Stimulated activated CD4-positive, alpha-beta T cell treated with anti-CD3 and anti-CD28 coated beads, Interleukin-15, amount 100 ng/mL, for 1 hour (primary cell): ENCODE measurements at places on chromosomes 3 and 15.

GRCh38 chr3:150544726-150545125, 1.6 kb downstream of the SERP1 start:
- DNase-seq = no peak

GRCh38 chr3:48369693-48370332, 2.2 kb upstream of the FBXW12 start:
- no peak for DNase-seq

GRCh38 chr3:64743156-64743886, 55.5 kb upstream of the ADAMTS9 start:
- no peak for DNase-seq

DNA sequence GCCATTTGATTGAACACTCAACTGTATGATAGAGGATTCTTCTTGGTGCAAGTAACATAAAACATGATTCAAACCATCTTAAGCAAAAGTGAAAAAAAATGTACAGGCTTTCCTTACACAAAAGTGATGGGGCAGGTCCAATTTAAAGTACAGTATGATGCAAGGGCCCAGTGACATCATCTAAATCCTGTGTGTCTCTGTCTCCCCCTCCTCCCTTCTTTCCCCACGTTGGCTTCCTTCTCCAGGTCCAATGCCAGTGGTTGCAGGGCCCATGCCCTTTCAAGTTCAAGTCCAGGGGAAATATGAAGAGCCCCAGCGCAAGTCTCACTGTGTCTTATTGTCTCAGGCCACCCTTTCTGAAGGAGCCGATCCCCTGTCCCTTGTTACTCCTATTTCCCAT, 332.3 kb downstream of the SHQ1 start:
- no peak for DNase-seq

GRCh38 chr15:39719109-39719508, 63.5 kb downstream of the FSIP1 start:
- no peak for DNase-seq

- DNase-seq = no peak
These were observed 73.1 kb downstream of the FGF7 start for GRCh38 chr15:49495993-49496753.
